Activated T-cell treated with anti-CD3 and anti-CD28 coated beads, Interleukin-2, amount 50 U/mL, for 72 hours (primary cell): ENCODE measurements at places on chromosomes 13 and 19. TPM values are rescaled to one million over a fixed set of nuclear protein-coding genes. Genes with fewer than 3 reads are reported as not detected.

ANGPTL8 gene
- total RNA-seq = not detected

ARRDC5 gene
- 0.72 TPM for total RNA-seq

ZNF431 gene
- 23.3 TPM for total RNA-seq

RPS15 gene
- total RNA-seq = 1,293 TPM

MBD3L2 gene
- total RNA-seq = not detected

DLEU7 gene
- total RNA-seq = not detected

ZNF175 gene
- total RNA-seq = 13.3 TPM

U2AF1L4 gene
- 83.6 TPM for total RNA-seq

- H3K4me1 ChIP-seq = peaks cover 5% of the 10 kb centered on the region
- H3K27ac ChIP-seq = no peak overlapping the region
- H3K4me3 ChIP-seq = no peak overlapping the region
- no peaks in the 10 kb centered on the region for H3K27me3 ChIP-seq
- no peak for DNase-seq
These were observed 1365.0 kb downstream of the EFNB2 start for GRCh38 chr13:105170438-105170837.

DNA sequence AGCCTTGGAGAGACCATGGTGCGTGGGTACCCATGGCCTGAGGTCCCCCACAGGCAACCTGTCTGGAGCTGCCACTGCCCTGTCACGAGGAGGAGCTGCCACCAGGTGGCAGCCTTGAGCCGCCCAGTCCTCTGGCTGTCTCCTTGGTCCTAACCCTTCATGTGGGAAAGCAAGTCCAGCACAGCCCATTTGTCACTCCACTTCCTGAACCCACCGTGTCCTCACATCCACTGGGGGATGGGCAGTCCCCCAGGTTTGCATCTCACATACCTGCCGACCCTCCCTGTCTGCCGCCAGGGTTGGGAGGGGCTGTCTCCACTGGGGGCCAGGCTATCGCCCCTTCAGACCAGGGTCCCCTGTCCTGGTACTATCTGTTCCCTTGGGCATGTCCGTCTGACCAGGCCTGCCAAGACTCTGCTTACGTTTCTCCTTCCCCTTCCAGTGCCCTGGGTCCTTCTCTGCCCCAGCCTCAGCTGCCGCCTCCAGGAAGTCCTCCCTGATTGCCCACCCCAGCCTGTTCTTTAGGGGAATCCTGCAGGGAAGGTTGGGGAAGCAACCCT lies 4.5 kb downstream of the FAM174C start:
- H3K36me3 ChIP-seq = peaks cover 3% of the 10 kb centered on the region
- H3K4me1 ChIP-seq = peaks cover 30% of the 10 kb centered on the region
- peak overlapping the region; percentile 14 for H3K27ac ChIP-seq
- peaks cover 10% of the 10 kb centered on the region for H3K27me3 ChIP-seq
- peak; percentile 87 for DNase-seq

DNA sequence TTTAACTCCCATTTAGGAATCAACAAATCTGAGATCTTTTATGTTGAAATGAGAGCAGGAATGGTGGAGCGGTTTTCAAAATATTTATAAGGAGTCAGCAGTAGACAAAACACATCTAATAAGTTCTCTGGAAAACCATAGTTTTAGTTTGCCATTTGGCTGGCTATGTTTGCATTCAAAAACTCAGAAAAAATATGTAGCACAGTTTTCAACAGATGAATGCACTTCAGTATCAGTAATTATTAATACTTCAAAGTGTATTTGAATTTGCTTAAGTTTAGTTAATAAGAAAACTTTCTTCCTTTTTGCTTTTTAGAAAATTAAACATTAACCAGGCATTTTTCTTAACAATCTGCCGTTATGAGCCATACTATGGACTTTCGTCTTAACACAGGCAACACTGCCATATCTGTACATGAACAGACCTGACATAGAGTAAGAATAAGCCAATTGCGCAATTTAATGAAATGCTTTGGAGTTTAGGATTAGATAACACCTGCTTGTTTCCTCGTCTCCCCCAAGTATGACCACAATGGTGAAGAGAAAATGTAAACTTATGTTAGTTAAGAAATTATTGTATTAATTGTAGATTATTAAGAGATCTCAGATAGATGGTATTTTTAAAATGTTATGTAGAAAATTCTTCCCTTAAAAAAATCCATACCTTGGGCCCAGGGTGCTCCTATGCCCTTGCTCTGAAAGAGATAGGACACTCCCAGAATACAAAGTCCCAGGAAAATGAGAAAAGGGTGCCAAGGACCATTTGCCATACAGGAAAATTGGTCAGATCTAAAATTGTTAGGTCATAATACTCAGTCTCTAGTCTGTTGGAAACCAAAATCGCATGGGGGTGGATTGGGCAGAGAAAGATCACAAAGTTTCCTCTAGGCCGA lies 552.3 kb upstream of the ARGLU1 start:
- no peaks in the 10 kb centered on the region for H3K4me1 ChIP-seq
- H3K27me3 ChIP-seq = peaks cover 8% of the 10 kb centered on the region
- H3K36me3 ChIP-seq = no peaks in the 10 kb centered on the region

DNA sequence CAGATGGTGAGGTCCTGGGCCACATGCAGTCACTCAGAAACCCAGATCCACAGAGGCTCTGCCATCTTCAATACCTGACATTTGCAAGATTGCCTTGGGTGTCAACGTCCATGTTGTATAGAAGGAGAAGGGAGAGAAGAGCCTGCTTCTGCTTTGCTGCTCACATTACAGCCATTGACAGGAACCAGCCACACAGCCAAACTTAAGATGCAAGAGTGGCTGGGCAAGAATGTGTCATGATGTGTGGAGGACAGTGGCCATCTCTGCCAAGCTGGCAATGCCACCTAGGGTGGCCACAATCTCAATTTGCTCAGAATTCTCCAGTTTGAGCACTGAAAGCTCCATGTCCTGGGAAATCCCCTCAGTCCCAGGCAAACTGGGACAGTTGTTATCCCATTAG lies 25.9 kb upstream of the SERPINE3 start:
- H3K27ac ChIP-seq = no peak overlapping the region
- no peak for DNase-seq
- peaks cover 8% of the 10 kb centered on the region for H3K27me3 ChIP-seq
- no peak overlapping the region for H3K4me3 ChIP-seq
- H3K4me1 ChIP-seq = no peaks in the 10 kb centered on the region
- no peaks in the 10 kb centered on the region for H3K36me3 ChIP-seq

GRCh38 chr13:23667750-23668149 lies 97.5 kb downstream of the TNFRSF19 start:
- H3K4me1 ChIP-seq = no peaks in the 10 kb centered on the region
- peaks cover 9% of the 10 kb centered on the region for H3K27me3 ChIP-seq
- DNase-seq = no peak
- H3K27ac ChIP-seq = no peak overlapping the region

DNA sequence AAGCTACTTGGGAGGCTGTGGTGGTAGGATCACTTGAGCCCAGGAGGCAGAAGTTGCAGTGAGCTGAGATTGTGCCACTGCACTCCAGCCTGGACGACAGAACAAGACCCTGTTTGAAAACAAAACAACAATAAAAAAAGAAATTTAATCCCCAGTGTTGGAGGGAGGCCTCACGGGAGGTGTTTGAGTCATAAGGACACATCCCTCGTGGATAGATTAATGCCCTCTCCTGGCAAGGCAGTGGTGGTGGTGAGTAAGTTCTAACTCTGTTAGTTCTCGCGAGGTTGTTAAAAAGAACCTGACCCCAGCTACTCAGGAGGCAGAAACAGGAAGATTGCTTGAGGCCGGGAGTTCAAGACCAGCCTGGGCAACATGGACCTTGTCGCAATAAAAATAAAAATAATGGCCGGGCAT lies 27.6 kb upstream of the SIN3B start:
- no peak overlapping the region for H3K4me3 ChIP-seq
- H3K4me1 ChIP-seq = no peaks in the 10 kb centered on the region
- H3K36me3 ChIP-seq = no peaks in the 10 kb centered on the region

GRCh38 chr13:44040818-44041100 lies 161.1 kb downstream of the LACC1 start:
- no peak for DNase-seq
- peaks cover 1% of the 10 kb centered on the region for H3K36me3 ChIP-seq
- no peak overlapping the region for H3K27ac ChIP-seq
- H3K4me1 ChIP-seq = no peaks in the 10 kb centered on the region

DNA sequence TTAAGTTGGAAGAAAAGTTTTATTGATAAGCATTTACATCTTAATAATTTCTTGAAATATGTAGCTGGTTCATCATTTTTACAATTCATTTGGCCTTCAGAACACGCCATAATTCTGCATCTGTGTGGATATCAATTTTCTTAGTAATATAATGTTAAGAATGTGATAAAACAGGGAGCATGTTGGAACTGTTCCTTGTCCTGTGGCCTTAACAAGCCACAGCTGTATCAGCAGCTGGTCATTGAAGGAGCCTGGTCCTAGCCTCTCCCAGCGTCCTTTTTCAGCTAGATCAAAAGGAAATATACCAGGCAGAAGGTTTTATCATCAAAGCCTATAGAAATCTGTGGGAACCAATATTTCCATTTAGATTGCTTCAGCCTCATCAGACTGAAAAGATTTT lies 421.8 kb downstream of the SPRY2 start:
- H3K27ac ChIP-seq = no peak overlapping the region
- no peaks in the 10 kb centered on the region for H3K36me3 ChIP-seq

DNA sequence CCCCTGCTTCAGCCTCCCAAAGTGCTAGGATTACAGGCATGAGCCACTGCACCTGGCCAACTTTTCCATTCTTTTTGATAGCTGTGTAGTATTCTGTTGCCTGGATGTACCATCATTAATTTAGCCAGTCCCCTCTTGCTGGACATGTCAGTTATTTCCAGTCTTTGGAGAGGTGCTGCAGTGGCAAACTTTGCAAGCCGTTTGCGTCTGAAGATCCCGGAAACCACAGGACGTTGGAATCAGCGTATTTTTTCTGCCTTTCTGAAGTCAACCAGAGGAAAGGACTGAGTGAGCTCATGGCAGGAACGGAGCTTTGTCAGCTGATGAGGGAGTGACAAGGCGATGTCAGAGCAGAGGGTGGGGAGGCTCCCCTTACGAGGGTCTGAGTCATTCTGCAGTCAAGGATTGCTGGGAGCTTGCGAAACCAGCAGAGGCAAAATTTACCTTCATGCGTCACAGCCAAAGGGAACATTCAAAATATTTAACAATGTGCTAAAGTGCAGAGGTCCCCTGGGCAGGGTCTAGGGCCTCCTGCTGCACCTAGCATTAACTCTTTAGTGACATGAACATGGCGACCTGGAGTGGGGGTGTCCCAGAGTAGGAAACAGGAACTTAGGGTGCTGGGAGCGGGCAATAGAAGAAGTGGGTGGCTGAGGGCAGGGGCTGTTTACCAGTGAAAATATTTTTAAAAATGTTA lies 5.6 kb downstream of the C5AR1 start:
- DNase-seq = peak; percentile 33
- H3K4me1 ChIP-seq = peaks cover 7% of the 10 kb centered on the region
- H3K27me3 ChIP-seq = peaks cover 5% of the 10 kb centered on the region
- H3K36me3 ChIP-seq = no peaks in the 10 kb centered on the region
- H3K27ac ChIP-seq = no peak overlapping the region

DNA sequence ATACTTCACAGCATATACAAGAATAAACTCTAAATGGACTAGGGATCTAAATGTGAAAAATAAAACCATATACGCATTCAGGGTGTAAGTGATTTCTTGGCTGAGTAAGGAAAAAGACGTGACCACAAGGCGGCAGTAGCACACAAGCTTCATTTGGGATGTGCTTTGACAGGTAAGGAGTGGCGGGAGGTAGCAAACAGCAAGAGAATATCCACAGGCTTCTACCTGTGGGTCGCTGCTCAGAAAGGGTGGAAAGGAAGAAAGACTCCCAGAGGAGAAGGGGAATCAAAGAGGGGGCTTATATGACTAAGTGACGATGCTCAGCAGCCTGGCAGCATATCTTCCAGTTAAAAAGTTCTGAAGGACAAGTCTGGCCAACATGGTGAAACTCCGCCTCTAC lies 2.5 kb upstream of the ZNF121 start:
- peaks cover 25% of the 10 kb centered on the region for H3K4me1 ChIP-seq
- H3K27ac ChIP-seq = no peak overlapping the region
- H3K36me3 ChIP-seq = peaks cover 13% of the 10 kb centered on the region
- peak; percentile 81 for DNase-seq

DNA sequence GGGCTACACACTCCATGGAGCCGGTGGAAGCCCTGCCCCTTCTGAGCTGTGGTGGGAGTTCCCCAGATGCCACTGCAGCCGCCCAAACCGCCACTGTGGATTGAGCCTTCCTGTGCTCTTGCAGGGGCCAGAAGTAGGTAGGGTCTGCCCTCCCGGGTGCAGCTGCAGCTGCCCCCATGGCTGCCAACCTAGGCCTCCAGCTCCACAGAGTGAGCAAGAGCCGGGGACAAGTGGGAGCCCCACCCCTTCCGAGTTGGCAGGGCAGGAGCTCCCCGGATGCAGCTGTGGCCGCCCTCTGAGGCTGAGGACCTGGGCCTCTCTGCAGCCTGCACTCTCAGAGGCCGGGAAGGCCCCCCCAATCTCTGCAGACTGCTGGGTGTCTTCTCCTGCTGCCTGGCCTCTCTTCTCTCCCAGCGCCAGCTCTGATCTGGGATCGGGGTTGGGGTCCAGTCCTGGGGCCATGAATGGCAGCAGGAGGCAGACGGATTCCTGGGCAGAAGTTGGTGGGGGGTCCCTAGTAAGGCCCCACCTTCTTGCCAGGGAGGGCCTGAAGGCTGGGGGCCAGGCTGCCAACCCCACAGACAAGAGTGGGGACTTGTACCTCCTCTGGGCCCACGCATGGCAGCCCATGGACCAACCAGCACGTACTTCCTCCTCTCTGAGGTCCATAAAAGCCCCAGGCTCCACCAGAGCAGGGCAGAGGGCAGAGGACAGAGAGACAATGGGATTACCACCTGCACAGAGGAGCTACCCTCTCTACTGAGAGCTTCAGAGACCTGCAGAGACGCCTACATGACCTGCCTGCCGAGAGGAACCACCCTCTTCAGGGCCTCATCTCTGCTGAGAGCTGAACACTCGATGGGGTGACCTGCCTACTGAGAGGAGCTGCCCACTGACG lies 28.9 kb downstream of the AP2S1 start:
- H3K36me3 ChIP-seq = no peaks in the 10 kb centered on the region
- DNase-seq = peak; percentile 61
- H3K27ac ChIP-seq = peak overlapping the region; percentile 63
- H3K4me1 ChIP-seq = peaks cover 46% of the 10 kb centered on the region

DNA sequence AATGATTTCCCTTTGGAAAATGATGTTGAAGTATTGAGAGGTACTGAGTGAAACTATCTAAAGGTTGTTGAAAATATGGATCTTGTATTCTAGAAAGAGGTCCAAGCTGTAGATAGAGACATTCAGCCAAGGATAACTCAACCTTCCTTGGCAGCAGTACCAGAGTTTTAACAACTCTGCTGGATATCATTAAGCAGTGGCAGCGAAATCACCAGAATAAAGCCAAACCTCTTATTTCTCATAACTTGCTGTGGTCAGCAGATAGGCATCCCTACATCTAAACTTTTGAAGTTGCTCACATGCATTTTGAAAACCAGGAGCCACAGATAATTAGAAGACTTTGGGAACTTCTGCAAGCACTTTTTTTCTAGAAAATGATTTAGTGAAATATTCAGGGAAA lies 559.8 kb downstream of the IRS2 start:
- no peak overlapping the region for H3K27ac ChIP-seq
- peaks cover 7% of the 10 kb centered on the region for H3K27me3 ChIP-seq
- H3K4me1 ChIP-seq = no peaks in the 10 kb centered on the region

DNA sequence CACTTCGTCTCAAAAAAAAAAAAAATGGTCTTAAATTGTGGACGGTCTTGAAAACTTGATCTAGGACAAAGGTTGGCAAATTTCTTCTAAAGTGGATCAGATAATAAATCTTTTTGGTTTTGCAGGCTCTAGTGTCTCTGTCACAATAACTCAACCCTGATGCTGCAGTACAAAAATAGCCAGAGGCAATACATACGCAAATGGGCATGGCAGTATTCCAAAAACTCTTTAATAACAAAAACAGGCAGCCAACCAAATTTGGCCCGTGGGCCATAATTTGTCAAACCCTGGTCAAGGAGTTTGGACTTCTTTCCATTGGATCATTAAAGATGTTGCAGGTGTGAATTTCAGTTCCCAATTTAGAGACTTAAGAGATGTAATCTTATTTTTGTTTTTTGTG lies 93.5 kb upstream of the MRI1 start:
- no peaks in the 10 kb centered on the region for H3K4me1 ChIP-seq
- H3K4me3 ChIP-seq = no peak overlapping the region
- H3K27ac ChIP-seq = no peak overlapping the region
- H3K36me3 ChIP-seq = peaks cover 3% of the 10 kb centered on the region
- H3K27me3 ChIP-seq = peaks cover 4% of the 10 kb centered on the region
